ENCODE measurements at places on chromosomes 4 and X.

- DNase-seq = peak; percentile 96
Measured at GRCh38 chr4:1684506-1685234, 557 bp upstream of the FAM53A start.

- no peak for DNase-seq
Measured at GRCh38 chrX:118523920-118524319, 28.3 kb downstream of the DOCK11 start.

DNA sequence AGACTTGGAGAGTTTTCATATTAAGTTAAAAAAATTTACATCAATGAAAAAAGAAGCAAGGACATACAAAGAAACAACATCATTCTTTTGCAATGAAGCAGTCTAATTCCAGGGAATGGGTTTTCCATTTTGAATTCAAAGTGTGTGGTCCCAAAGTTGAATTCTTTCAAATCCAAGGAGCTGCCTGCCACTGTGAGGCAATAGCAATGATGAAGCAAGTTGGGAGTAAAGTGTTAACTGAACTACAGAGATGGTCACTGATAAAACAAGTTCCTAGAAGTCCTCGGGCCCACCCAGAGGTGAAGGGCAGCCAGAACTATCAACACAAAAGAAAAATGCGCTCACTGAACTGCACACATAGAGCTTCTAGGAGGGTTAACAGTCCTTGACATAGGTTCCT is 115.9 kb downstream of the RAB28 start:
- DNase-seq = no peak

DNA sequence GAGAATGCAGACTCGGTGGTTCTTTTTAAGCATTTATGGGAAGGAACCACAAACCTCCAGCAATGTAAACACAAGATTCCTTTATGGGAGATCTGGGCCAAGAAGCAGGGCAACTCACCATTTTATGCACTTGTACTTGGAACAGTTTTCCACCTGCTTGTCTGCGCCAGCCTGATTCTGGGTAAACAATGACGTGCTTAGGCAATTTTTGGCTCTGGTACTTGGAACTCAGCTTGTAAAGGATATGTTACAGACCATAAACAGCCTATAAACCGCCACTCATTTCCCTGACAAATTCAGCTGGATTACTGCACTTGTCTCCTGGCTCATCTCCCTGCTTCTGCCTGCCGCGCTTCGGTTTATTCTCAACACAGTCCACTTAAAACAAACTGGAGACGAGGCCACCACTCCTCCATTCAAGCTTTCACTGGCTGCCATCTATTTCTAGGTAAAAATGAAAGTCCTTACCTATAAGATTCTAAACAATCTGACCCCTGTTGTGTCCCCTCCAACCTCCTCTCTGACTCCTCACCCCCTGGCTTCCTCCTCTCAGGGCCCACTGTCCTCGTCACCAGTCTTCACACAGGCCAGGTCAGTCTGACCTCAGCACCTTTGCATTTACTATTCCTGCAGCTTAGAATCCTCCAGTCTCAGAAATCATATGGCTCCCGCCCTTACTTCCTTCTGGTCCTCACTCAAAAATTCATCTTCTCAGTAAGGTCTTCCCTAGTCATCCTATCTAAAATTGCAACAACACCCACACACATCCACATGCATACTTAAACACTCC is 205.9 kb upstream of the GALNT7 start:
- DNase-seq = no peak

DNA sequence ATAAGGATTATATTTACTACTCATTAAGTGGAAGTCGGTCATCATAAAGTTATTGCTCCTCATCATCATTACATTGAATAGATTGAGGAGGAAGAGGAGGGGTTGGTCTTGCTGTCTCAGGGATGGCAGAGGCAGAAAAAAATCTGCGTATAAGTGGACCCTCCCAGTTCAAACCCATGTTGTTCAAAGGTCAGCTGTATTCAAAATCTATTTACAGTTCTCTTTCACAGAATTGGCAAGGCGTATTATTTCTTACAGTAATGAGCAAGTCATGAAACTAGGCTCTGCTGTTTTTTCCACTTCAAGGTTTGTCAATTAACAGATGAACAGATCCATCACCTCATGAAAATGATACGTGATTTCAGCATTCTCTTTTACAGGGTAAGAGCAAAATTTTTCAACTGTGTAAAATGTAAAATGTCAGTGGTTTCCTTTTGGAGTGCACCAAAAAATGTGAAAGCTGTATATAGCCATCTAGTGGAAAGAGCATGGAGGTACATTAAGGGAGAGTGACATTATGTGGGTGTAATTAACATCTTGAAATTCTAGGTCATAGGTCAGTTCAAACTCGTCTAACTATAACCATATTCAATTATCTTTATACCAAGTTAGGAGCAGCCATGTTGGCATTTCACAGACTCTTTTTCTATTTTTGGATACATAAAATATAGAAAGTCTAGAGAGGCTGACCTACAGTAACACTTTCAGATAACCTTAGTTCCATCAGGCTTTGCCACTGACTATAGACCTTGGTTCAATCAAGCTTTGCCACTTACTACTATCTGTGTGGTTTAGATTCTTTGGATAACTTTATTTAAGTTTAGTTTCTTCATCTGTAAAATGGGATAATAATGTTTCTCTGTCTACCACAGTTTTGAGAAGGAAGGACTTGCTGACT is 30.1 kb downstream of the NEIL3 start:
- no peak for DNase-seq

GRCh38 chr4:151643564-151643963 is 117.2 kb downstream of the GATB start:
- DNase-seq = no peak

DNA sequence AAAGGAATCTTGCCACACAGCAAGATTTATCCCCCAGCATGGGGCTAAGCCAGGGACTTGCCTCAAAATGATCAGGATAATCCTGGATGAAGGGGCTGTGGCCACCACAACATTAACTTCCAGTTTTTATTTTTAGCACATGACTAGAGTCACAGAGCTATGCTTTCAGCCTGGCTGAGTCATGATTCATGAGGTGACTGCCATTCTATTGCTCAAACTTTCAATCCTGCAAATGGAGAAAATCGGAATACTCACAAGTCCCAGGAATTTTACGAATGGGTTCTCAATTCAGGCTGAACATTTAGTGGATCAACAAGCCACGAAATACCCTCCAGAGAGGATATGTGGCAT is 70.7 kb upstream of the HPGD start:
- DNase-seq = no peak

- DNase-seq = no peak
Measured at GRCh38 chr4:11344916-11345315, 83.8 kb downstream of the HS3ST1 start.
